ENCODE measurements at places on chromosomes 6 and 20.

DNA sequence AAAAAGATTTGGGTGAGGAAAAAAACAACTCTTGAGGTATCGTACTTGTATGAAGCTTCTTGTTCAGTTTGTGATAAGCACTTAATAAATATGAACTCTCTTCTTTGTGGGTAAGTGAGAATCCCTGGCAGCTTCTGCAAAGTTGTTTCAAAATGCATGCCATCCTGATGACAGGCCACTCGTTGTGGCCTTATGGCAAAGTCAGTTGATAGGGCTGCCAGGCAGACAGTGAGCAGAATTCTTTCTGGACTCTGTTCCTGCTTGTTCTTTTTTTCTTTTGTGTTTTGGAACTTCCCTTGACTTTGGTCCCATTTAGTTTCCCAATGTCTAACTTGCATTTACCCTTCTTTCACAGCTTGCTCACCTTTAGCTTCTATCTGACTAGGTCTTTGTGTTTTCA is 983.5 kb upstream of the FLRT3 start:
- no peak for DNase-seq

GRCh38 chr20:1831096-1831495 is 64.1 kb upstream of the SIRPA start:
- no peak for DNase-seq

- peak; percentile 94 for DNase-seq
Observed at GRCh38 chr6:121334299-121335086, at the start of gene TBC1D32. TBC1D32 (minus strand) TSS chr6:121334480; CDS start chr6:121334430, 50 bp downstream.

- no peak for DNase-seq
Observed at GRCh38 chr6:33297406-33297955, 1.3 kb downstream of the RGL2 start.

All from right atrium auricular region (tissue), 2 donors.